Iris pigment epithelial cell (primary cell): ENCODE measurements at places on chromosomes 16 and 17.
A peak's percentile ranks its signal among the peaks of the same experiment; 100 is the strongest.

GRCh38 chr16:12256921-12257320, 280.4 kb downstream of the SNX29 start:
- no peak for DNase-seq

GRCh38 chr17:79046197-79046915, 22.4 kb downstream of the C1QTNF1 start:
- no peak for DNase-seq

DNA sequence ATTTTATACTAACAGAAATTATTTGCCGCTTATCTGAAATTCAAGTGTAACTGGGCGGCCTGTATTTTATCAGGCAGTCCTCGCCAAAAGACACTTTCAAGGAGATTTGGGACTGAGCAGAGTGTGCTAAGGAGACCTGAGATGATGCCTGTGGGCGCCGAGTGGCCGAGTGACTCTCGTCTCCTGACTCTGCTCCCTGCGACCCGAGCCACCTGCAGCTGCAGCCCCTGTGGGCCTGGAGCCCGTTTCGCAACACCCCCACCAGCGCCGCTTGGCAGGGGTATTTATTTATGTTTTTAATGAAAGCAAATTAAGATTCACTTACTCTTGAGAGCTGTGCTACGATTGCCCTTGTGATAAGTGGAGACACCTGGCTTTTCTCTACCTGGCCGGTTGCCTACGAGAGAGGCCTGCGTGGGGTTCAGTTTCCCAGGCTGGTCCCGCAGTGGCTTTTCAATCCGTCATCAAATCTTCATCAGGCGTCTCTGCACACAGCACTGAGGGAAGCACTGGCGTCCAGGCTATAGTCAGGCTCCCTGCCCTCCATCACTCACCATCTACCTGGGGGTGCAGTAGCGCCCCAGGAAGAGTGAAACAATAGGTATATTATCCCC, 124.0 kb downstream of the SEC14L1 start:
- no peak for DNase-seq

DNA sequence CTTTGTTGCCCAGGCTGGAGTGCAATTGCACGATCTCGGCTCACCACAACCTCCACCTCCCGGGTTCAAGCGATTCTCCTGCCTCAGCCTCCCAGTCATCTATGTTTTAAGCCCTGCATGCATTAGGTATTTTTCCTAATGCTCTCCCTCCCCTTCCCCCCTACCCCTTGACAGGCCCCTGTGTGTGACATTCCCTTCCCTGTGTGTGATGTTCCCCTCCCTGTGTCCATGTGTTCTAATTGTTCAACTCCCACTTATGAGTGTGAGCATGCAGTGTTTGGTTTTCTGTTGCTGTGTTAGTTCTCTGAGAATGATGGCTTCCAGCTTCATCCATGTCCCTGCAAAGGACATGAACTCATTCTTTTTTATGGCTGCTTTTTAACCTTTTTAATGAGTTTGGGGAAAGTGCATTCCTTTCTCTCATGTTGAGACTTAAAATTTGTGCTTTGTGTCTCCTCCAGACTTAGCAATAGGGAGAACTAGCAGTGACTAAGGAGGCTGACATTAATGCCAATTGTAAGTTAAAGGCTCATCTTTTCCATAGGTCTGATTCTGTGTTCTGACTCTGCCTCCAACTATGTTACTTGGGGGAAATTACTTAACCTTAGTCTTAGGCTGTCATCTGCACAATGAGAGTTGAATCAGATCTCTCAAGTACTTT, 17.7 kb upstream of the PHAF1 start:
- DNase-seq = peak; percentile 85

DNA sequence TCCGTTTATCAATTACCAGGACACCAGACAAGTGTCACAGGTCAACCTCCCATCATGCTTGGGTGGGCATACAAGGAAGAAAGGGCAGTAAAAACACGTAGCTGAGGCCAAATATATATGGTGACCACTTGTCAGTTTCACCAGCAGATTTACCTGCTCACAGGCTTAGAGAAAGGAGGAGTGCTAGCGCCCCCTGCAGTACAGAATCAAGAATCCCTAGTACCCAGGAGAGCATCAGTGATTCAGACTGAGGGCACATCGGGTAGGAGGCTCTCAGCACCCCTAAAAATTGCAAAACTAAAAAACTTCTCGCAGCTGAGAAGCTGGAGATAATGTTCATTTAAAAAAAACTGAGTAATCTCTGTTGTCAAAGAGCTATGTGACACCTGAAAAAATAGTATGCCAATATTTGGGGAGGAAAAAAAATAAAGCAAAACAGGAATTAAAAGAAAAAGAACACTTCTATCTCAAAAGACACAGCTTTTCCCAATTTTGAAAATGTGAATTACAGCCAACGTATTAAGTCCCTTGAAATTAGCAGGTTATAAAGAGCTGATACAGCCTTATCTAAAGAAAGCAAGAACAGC, 21.2 kb upstream of the MON1B start:
- peak; percentile 56 for DNase-seq

GRCh38 chr16:86814256-86814655, 235.9 kb downstream of the FOXL1 start:
- no peak for DNase-seq

DNA sequence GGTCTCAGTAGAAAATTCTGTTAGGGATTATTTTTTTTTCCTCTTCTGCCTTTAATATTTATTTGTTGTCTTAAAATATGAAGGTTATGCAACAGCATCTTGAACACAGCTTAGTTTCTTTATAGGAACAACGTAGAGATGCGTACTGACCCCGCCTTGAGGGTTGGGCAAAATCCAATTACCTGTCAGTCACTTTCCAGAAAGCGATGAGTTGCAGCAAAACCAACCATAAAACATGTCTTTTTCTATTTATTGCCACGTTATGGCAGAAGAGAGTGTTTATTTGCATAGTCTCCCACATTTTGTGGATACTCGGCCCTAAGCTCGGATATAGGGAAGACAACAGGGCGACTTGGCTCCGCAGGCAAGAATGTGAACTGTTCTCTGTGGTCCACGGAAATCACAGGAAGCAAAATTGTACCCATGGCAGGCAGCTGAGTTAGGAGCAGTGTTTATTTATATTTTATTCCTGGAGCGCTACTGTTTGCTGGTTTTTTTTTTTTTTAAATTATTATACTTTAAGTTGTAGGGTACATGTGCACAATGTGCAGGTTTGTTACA, 44.3 kb upstream of the CACNG5 start:
- peak; percentile 58 for DNase-seq

GRCh38 chr17:384622-385177, 32.1 kb upstream of the RPH3AL start:
- DNase-seq = no peak

DNA sequence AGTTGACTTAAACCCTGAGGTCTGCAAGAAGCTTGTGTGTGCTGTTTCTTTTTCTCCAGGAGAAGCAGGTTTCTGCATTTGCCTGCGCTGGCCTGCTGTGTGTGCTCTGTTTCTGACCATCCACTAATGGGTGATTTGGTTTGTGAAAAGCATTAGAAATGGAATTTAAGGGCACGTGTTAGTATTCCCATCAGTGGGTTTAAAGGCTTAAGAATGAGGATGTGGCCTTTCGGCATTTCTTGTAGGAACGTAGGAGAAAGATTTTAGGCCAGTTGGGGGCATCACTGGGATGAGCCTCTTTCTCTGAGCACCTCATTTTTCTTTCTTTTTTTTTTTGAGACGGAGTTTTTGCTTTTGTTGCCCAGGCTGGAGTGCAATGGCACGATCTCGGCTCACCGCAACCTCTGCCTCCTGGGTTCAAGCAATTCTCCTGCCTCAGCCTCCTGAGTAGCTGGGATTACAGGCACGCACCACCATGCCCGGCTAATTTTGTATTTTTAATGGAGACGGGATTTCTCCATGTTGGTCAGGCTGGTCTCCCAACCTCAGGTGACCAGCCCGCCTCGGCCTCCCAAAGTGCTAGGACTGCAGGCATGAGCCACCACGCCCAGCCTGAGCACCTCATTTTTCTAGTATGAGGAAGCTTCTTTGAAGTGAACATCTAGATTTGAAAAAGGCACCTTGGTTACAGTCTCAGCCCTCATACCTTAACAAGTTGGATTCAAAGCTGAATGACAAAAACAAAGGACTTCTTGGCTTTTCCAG, 110.3 kb downstream of the BANP start:
- DNase-seq = no peak

DNA sequence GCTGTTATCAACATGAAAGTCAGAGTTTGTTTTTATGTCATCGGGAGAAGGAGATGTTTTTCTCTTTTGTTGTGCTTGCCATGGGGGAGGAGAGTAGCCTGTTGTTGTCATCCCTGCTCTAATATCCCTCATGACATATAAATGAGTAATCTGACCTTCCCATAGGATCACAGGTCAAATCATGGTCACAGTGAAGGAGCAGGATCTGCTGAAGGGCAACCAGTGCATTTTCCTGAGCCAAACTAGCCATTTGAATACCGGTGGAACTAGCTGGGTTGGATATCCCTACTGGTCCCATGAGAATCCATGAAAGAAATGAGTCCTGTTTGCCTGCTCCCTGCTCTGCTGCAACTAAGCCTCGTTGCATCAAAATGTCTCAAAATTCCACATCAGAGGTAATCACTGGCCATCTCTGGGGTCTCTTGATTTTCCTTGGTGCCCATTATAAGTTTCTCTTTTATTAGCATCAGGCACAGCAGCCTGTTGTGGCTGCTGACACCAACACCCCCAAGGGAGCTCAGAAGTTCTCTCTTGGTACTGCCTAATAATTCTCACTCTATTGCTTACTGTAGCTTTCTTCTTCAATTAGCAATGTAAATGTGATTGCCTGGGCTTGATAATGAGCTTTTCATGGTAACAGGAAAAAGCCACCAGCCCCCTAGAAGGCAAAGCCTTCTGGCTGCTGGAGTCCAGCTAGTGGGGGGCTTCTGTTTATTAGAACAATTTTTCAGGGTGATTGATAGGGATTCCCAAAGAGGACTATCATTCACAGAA, 211.4 kb upstream of the ERCC4 start:
- no peak for DNase-seq

DNA sequence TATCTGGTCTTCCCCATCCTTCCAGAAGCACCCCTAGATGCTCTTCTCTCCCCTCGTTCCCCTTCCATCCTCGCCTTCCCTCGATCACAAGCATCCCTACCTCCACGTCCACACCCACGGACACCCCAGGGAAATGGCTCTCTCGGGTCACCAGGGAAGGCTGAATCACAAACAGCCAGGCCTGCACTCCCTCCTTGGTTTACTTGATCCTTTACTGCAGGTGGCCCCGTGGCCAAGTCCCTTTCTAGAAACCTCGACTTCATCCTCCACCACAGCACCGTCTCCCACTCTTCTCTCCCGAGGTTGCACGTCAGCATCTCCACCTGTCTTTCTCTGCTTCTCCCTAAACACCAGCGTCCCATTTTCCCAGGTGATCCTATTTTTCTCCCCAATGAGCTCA, 6.5 kb upstream of the RBFOX3 start:
- no peak for DNase-seq

DNA sequence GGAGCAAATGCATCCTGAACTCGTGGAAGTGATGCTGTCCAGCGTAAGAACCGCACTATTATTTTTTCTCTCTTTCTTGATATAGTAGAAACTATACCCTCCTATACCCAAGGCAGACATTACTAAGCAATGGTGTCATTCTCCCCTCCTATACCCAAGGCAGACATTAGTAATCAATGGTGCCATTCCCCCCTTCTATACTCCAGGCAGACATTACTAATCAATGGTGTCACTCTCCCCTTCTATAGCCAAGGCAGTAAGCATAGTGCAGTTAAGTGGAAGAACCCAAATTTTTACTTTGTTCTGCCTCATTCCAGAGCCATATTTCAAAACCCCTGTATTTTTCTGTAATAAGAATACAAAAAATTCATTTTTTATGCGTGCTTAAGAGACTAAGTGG, 506.2 kb upstream of the EEF2KMT start:
- DNase-seq = no peak

GRCh38 chr16:87851601-87852000, 17.7 kb downstream of the SLC7A5 start:
- DNase-seq = no peak

DNA sequence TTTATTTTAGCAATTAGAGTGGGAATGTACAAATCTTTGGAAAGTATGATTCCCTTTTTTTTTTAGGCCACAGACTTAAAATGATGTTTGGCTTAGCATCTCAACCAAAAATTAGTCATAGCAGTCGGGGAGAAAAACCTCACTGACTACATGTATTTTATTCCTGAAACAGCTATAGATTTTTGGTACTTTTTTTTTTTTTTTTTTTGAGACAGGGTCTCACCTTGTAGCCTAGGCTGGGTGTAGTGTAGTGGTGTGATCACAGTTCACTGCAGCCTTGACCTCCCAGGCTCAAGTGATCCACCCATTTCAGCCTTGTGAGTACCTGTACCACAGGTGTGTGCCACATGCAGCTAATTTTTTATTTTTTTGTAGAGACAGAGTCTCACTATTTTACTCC, 23.4 kb downstream of the RNFT1 start:
- no peak for DNase-seq

- DNase-seq = no peak
Observed at GRCh38 chr17:52235516-52235915, 77.0 kb upstream of the CA10 start.

- no peak for DNase-seq
Observed at GRCh38 chr16:4958510-4959438, 644 bp downstream of the SEC14L5 start.

- no peak for DNase-seq
Observed at GRCh38 chr17:79595471-79595870, 15.4 kb downstream of the RBFOX3 start.

DNA sequence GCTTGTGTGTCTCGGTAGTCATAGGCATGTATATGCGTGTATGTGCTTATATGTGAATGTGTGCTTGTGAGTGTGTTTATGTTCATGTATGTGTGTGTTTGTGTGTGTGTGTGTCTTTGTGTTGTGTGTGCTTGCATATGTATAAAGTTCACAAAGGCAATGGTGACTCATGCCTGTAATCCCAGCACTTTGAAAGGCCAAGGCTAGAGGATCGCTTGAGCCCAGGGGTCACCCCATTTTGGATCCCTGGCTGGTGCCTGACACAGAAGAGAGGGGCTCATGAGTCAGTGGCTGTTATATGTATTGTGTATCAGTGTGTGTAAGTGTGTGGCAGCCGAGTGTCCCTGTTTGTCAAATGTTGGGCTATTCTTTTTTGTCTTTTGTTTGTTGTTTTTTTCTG, 69.3 kb downstream of the ABCC1 start:
- peak; percentile 41 for DNase-seq
